Hematopoietic multipotent progenitor cell (in vitro differentiated cells): ENCODE measurements at places on chromosomes 16 and 17. TPM values are rescaled to one million over a fixed set of nuclear protein-coding genes. Genes with fewer than 3 reads are reported as not detected.

- no peak for DNase-seq
Observed at GRCh38 chr16:50300942-50301625, 34.7 kb downstream of the ADCY7 start.

DNA sequence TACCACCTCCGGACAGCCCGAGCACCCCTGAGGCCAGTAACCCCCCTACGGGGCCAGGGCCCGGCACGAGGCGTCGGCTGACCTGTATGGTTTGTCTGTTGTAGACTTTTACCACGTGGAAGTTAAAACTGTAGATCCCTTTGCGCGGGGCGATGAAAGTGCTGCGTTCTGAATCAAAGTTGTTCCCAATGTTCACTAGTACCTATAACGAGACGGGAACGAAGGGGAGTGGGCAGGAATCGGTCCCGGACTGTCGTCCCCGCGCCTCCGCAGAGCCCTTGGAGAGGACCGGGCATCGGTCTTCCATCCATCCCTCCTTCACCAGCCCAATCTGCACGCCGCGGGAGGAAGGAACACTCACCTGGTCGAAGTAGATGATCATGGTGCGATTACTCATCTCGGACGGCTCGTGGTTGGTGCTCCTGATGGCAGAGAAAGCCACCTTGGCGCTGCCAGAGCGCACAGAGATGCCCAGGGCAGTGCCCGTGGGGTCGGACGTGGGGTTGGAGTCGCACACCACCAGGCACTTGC, 732 bp downstream of the CBLN1 start:
- DNase-seq = no peak

The ABCA8 gene
- under 0.01 TPM for total RNA-seq

The RHBDF1 gene
- 11.3 TPM for total RNA-seq

GRCh38 chr16:29995324-29995910, at the start of gene HIRIP3:
HIRIP3 (minus strand) TSS chr16:29995617; CDS start chr16:29995605, 12 bp downstream.
- DNase-seq = peak; percentile 76
